LoVo (cell line): ENCODE measurements at places on chromosomes 1 and 21.

DNA sequence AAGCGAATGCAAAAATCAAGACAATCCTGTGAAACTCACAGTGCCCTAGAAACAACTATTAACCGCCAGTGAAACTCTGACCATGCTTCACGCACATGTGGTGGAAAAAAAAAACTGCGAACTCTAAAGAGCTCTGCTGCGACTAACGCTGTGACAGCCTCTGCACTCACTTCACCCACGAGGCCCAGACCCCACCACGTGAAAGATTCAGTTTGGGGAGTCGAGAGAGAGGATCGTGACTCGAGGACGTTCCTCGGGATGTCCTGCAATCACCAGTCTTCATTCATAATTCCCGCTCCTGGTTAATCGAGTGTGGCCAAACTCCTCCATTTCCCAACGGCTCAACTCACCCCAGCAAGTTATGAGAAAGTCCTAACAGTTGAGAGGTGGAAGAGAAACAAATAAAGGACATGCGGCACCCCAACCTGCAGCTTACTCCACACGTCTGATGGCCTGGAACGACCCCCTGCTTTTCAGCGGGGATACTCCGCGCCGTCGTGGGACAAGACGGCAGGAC, 1.1 kb downstream of the SERBP1 start:
- no peak for DNase-seq

GRCh38 chr1:117240547-117240946, 29.8 kb upstream of the VTCN1 start:
- DNase-seq = no peak

- no peak for DNase-seq
Measured at GRCh38 chr1:18643154-18644012, 12.7 kb downstream of the PAX7 start.

- no peak for DNase-seq
Measured at GRCh38 chr1:107954719-107955415, 10.1 kb downstream of the VAV3 start.

DNA sequence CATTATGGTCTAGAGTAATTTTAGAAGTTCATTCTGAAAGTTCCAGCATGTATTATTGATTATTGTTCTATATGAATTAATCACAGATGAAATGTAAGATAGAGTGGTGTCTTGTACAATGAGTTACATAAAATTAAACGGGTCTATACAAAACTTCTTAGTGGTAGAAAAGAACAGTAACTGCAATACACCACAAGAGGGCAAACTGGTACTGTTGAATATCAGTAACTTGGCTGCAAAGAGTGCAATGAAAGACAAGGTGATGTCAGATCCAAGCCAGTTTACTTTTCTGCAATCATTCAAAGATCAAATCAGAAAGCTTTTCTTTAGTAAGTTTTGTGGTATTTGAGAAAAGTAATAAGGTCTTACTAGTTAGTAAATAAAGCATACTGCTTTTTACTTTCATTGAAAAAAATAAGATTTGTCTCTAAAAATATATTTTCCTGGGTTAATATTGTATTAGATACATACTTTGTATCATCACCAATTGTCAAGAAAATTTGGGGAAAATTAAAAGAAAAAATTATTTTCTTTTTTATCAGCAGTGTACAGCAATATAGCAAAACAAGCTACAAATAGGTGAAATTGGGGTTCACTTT, 66.4 kb upstream of the BTG3 start:
- peak; percentile 76 for DNase-seq

DNA sequence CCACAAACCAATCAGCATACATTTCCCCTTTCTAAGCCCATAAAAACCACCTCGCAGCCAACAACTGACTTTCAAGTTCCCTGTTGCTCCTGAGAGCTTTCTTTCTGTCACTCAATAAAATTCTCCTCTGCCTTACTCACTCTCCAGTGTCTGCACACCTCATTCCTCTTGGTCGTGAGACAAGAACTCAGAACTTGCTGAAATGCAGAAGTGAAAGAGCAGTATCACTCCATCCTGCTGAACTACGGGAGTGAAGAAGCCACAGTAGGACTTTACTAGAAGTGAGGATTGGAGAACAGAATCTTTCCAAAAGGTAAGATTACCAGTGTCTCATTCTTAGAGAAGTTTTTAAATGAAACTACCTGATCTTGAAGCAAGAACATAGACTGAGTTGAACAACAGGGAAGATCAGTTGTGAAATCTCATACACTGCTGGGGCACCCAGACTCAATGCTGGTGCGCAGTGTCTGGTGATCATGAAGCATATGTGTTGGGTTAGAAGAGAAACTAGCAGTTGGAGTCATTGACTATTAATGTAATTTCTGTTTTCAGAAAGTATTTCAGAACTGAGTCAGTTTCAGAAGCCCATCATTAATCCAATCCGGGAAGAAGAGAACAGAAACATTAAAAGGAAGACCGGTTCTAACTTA, 726.9 kb upstream of the TMPRSS15 start:
- DNase-seq = no peak

- DNase-seq = no peak
Measured at GRCh38 chr1:207644852-207645634, at the start of gene CR1L. CR1L (plus strand) TSS chr1:207645133; CDS start chr1:207645234, 101 bp downstream.

DNA sequence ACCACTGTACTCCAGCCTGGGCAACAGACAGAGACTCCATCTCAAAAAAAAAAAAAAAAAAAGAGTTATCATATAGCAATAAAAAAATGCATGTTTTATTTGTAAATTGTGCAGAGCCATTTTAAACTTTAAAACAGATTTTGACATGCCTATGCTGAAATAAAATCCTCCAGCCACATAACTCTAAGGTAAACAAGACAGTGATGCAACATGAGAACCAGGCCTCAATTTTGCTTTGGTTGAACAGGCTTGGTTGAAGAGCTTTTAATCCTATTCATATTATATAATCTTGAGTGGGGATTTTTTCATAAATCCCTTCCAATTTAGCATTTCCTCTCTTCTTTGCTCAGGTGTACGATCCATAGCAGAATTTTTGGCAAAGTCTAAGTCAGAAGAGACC, 26.1 kb downstream of the ARMH1 start:
- no peak for DNase-seq

DNA sequence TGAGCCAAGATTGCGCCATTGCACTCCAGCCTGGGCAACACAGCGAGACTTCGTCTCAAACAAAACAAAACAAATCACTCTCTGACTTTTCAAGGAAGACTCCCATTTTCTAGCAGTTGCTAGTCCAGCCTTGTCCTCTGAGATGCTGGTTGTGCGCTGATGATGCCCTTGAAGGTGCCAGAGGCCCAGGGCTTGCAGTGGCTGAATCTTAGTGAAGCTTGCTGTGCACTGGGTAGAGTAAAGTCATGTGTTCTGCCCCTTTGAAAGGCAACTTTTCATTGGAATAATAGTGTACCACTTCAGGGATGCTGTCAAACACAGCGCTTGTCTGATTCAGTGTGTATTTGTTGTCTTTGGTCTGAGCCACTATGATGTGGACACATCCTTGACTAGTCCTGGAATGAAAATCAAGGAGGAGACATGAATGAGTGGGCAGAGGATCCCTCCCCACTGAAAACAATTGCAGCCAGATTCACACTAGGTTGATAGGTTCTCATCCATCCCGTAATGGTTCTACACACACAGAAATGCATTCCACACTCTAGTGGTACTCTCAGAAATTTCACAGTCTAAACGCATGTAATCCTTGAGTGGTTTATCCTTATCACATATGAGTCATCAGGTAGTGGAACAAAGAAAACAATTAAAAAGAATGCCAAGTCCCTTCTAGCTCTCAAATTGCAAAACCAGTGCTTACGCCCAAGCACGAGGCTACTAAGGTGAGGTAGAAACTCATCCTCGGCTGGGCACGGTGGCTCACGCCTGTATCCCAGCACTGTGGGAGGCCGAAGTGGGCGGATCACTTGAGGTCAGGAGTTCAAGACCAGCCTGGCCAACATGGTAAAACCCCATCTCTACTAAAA, 17.8 kb upstream of the TDRD10 start:
- DNase-seq = peak; percentile 70

DNA sequence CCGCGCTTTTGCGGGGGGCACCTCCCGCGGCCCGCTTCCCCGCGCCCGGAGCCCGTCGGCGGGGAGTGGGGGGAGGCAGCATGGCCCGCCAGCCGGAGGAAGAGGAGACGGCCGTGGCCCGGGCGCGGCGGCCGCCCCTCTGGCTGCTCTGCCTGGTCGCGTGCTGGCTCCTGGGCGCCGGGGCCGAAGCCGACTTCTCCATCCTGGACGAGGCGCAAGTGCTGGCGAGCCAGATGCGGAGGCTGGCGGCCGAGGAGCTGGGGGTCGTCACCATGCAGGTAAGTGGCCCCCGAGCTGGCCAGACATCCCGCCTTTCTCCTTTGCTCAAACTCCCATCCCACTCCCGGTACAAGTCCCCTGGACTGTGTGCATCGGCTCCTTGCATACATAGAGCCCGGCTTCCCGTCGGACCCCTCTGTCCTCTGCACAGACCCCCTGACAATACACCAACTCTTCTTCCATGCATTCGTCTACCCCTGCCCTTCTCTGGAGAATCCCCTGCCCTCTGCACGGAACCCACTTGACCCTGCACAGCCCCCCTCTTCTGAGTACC, 812 bp downstream of the CACHD1 start:
- peak; percentile 26 for DNase-seq

GRCh38 chr1:30110846-30111245, 612.5 kb downstream of the MATN1 start:
- DNase-seq = no peak

DNA sequence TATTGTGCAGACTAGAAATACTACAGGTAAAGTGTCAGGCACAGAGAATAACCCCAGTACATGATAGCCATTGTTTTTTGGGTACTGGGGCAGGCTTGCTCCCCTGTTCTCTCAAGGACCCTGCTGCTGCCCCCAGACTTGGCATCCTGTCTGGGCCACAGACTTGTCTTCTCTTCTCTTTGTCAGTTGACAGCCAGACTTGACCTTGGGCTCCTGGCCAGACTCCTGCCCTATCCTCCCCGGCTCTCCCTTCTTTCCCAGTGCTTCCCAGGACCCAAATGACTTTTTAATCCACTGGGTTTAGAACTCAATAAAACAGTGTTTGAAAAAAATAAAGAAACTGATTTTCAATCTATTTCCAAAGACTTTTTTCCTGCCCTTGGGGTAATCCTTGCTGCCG, 43.2 kb downstream of the ZSCAN20 start:
- DNase-seq = no peak

DNA sequence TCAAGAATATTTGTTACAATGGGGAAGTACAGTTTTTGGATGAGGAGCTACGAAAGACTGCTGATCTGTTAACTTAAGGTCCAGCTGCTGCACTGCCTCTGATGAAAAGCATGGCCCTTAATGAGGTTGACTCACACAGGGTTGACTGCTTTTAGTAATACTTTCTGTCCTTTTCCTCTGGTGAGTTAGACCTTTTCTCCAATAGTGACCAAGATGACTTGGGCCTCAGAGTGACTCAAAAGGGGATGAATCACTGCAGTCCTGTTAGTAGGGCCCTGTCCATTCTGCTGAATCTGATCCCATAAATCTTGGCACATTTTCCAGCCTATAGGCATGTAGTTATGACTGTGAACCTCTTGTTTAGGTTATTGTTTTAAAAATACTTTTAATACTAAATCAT, 2.7 kb downstream of the DISP1 start:
- peak; percentile 41 for DNase-seq

- DNase-seq = no peak
Measured at GRCh38 chr1:1594602-1595260, 5.2 kb downstream of the FNDC10 start.

- DNase-seq = no peak
Measured at GRCh38 chr1:229224308-229224707, 46.6 kb upstream of the RAB4A start.

- no peak for DNase-seq
Measured at GRCh38 chr1:243294723-243295121, 38.9 kb downstream of the SDCCAG8 start.

- DNase-seq = no peak
Measured at GRCh38 chr1:44645476-44646244, 28.6 kb downstream of the TMEM53 start.

- no peak for DNase-seq
Measured at GRCh38 chr1:16474166-16474800, 33.8 kb downstream of the NECAP2 start.

DNA sequence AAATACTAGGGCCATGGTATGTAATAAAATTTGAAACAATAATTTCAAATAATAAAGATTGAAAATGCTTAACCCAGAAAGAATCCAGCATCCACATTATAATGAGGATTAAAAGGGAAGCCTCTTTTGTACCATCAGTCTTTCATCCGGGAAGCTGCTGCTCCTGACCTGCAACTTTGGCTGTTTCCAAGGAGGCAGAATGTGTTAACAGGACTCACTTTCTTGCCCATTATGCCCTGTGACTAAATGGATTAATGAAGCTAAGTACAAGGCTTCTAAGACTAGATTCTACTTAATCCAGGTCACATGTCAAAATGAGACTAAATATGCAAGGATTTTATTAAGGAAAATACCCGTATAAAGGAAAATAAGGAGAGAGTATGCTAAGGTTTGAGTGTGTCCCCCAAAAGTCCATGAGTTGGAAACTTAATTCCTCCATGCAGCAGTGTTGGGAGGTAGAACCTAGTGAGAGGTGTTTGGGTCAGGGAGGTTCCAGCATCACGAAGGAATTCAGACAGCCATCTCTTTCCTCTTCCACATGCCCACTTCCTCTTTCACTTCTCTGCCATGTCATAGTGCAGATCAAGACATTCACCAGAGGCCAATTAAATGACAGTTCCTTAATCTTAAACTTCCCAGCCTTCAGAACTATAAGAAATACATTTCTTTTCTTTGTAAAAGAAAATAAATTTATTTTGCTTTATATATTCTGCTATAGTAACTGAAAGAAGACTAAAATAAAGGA, 27.7 kb downstream of the FMO2 start:
- no peak for DNase-seq

DNA sequence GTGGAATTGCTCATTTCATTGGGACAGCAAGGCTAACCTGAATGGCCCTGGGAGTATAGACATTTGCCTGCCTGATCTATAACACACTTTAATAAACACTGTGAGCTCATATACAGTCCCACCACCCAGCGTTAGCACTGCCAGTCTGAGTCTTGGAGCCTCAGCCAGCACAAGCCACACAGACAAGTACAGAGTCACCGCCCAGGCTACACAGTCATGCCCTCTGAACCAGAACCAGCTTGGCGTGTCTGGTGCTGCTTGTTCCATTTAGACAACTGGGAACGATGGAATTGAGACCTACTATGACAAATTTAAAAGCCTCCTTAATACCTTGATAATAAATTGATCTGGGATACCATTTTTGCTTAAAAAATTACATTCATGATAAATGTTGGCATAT, 31.6 kb downstream of the NID1 start:
- DNase-seq = no peak

DNA sequence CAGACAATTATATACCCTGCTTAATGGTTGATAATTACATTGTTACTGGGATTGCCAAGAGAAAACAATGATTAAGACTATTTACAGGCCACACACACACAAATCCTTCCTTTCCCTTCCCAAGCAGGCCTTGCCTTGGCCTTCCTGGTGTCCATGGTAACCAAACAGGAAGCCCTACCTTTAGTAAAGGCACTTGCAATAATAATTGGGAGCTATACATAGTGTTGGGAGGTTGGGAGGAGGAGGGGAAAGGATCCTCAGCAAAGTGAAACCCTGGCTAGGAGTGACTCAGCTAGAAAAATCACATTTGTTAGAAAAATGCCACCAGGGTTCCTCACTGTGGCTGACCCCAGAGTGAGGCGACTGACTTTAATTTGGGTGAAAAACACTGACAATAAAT, 122.3 kb upstream of the ADAR start:
- DNase-seq = no peak

- DNase-seq = no peak
Measured at GRCh38 chr1:222654849-222655248, 37.0 kb downstream of the MIA3 start.
